ENCODE measurements at places on chromosomes 6 and 20.

DNA sequence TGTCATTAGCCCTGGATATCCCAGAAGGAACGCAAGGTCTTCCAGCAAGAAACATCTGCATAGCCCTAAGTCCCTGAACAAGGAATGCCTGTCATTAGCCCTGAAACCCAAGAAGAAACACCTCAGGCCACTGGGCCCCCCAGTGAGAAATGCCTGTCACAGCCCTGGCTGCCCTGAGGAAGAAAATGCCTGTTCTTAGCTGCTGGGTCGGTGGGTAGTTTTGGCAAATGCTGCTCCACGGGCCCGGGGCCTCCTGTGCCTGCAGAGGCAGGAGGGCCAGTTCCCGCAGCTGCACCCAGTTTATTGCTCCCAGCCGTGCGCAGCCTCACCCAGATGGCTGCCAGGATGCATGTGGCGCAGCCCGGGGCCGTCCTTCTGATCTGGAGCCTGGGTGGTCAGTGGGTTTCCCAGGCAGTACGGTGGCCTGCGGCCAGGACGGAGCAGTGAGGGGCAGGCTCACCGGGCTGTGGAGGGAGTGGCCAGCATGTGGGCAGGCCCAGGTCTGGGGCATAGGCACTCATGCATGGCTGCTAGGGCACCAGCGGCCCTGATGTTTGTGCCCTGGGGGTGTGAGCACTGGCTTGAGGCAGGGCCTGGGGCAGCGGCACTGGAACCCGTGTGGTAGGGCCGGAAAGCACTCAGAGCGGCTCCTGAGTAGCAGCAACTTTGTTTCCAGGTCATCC is 219.0 kb downstream of the ERMARD start:
- no peak for DNase-seq

DNA sequence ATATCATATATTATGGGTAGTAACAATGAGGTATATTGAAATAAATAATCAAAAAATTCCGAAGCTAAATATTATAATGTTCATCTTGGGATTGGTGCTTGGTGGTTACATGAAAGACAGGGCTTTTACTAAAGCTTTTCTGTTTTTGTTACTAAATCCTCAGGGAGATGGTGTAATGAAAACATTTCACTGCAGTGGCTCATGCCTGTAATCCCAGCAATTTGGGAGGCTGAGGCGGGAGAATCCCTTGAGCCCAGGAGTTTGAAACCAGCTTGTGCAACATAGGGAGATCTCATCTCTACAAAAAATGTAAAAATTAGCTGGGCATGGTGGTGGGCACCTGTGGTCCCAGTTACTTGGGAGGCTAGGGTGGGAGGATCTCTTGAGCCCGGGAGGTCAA is 42.9 kb downstream of the AFG1L start:
- no peak for DNase-seq

- DNase-seq = no peak
Measured at GRCh38 chr20:49149281-49150045, 38.7 kb downstream of the STAU1 start.

DNA sequence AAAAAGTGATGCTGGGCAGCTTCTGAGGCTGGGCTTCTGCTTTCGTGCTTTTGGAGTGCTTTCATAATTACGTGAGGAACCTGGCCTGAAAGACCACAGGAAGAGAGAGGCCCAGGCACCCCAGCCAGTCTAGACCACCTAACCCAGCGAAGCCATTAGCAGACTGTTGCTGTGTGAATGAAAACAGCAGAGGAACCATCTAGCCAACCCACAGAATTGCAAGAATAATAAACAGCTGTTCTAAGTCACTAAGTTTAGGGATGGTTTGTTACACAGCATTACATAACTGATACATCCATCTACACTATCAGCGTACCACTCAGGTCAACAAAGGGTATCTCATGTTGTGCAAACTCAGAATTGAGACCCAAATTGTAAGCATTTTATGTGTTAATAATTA is 34.5 kb downstream of the FGD2 start:
- no peak for DNase-seq

DNA sequence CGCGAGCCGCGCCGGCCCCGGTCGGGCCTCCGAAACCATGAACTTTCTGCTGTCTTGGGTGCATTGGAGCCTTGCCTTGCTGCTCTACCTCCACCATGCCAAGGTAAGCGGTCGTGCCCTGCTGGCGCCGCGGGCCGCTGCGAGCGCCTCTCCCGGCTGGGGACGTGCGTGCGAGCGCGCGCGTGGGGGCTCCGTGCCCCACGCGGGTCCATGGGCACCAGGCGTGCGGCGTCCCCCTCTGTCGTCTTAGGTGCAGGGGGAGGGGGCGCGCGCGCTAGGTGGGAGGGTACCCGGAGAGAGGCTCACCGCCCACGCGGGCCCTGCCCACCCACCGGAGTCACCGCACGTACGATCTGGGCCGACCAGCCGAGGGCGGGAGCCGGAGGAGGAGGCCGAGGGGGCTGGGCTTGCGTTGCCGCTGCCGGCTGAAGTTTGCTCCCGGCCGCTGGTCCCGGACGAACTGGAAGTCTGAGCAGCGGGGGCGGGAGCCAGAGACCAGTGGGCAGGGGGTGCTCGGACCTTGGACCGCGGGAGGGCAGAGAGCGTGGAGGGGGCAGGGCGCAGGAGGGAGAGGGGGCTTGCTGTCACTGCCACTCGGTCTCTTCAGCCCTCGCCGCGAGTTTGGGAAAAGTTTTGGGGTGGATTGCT is 1.3 kb downstream of the VEGFA start:
- DNase-seq = peak; percentile 65

GRCh38 chr6:108119769-108120141 is 45.2 kb upstream of the OSTM1 start:
- no peak for DNase-seq

DNA sequence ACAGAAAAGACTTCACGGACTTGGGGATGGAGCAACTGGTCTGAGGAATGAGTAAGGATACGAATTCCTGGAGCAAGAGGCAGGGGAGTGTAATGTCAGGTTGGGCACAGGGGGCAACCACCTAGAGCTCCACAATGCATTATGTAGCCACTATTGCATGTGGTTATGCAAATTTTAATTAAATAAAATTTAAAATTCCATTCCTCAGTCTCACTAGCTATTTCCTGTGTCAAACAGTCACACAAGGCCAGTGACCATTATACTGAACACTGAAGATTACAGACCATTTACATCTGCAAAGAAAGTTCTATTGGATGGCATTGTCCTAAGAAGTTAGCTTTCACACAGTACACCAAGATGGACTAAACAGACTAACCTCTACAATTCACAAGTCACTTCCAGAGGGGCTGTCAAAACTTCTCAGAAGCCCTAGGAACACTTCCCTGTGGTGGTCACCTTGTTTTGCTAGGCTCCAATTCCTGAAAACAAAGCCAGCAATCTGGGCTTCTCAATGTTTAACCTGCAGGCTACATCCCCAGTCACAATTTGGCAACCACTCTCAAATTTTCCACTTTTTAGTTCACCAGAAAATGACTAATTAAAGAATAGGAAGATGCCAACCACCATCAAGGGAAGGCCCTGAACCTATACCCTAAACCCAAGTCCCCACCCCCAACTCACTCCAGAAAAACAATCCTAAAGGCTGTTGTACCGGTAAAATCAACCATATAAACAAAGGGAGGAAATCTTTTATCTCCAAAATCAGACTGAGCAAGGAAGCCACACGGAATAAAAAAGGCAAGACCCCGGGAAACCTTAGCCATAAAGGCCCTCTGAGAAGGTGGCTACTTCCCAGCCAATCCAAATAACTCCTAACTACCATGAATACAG is 34.2 kb upstream of the C20orf203 start:
- no peak for DNase-seq

DNA sequence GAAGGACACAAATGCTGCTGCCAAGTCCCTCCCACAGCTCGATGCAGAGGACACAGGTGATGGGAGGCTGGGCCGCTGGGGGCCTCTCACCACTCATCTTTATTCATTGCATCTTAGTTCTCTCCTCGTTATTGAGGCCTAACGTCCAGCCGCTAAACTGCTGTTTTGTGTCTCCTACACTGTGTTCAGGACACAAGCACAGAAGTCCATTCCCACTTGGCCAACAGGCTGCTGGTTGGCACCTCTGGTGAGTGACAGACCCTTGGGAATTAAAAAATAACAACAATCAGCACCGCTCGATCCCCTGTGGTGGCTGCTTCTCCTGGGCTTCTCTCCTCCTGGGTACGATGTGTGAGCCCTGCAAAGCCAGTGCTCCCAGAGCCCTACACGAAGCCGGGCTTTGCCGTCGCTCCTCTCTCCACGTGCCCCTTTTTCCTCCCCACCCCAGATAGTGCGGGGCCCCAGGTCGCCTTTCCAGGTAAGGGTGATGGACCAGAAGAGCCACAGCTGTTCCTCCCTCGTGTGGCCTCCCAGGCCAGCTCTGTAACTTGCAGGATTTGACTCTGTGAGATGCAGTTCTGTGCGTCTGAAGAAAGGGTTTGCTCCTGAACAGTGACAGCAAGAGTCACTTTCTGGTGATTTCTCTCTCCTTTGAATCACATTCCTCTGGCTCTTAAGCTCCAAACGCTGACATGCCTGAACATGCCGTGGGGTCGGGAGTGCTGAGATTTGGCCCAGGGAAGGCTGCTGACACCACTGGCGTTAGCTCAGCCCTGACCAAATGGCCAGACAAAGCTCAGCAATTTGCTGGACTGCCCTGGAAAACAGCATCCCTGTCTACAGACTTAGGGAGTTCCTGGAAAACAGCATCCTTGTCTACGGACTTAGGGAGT is 59.3 kb downstream of the DLL1 start:
- no peak for DNase-seq

GRCh38 chr6:22078288-22078687 is 218.5 kb downstream of the PRL start:
- no peak for DNase-seq

- no peak for DNase-seq
Measured at GRCh38 chr6:6631534-6632276, 43.2 kb downstream of the LY86 start.

GRCh38 chr20:64193058-64193457 is 28.8 kb downstream of the MYT1 start:
- DNase-seq = no peak

DNA sequence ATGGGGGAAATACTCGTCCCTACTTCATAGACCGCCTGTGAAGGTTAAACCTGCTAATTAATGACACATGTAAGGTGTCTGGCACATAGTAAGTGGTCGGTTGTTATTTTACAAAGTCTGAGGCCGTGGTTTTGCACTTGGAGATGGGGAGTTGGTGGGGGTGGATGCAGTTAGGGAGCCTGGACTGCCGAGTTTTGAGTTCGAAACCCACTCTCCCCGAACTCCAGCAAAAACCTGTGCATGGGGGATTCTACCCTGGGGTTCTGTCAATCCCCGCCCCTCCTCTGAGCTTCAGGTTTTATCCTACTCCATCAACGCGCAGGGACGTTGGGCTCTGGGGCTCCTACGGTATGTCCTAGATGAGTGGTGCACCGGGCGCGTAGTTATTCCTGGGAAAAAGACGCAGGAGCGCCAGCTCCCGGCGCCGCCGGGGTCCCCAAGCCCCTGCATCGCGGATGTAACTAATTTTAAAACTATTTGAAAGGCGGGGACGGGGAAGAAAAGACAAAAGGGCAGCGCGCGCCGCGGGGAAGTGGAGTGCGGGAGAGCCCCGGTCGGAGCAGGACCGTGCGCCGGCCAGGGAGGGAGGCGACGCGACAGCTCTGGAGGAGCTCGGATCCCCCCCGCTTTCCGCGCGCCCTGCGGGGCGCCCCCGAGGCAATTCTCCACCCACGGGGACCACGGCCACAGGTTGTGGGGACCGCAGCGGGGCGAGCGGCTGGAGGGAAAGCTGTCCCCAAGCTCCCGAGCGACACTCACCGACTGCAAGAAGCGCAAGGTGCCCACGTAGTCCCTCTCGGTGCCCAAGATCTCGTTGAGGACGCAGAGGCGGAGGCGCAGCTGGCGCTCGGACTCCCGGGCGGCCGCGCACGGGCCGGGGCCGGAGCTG is 672 bp downstream of the PREX1 start:
- no peak for DNase-seq

GRCh38 chr20:17896193-17896723 is 72.3 kb downstream of the SNX5 start:
- DNase-seq = no peak

DNA sequence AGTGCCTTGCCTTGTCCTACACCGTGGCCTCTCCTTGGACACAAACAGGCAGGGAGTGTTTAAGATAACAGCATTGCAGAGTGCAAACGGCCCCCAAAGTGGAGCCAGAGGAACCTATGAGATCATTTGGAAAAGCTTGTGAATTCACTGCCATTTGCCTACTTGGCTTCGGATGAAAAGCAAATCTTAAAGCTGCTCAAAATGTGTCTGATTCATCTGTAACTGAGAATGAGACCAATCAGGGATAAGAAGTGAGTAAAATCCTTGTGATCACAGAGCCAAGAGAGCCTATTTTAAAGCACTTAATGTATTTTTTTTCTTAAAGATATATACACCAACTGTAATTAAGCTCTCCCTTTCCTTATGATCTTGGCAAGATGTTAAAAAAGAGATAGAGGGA is 65.7 kb upstream of the BACH2 start:
- no peak for DNase-seq

- DNase-seq = no peak
Measured at GRCh38 chr6:28953585-28954258, 29.9 kb upstream of the TRIM27 start.

DNA sequence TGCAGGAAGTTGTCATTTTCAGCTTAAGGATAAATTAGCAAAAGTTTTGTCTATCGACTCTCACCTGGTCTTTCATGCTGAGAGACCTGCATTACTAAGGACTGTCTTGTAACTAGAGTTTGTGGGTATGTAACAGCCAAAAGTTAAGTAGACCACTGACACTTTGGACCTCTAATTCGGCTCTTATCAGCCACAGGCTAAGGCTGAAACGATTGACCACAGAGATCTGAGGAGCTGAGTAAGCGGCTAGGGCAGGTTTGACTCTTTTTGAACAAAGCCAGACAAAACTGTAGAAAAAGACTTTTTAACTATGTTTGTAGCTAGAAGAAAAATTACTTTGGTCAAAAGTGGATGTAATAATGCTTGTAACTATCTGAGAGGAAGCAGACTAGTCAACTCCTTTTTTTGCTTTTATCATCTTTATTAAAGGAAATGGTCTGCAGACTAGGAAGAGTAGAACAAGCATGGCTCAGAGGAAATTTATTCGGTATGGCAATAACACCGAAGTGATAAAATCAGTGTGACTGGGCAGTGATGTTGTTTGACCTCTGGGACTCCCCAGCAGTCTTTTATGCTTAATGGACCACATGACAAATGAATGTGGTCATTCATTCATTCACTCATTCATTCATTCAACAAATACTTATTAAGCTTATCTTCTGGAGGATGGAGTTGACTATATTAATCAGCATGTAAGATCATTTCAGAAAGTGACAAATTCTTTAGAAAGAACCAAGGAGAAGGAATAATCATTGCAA is 725.0 kb upstream of the HS3ST5 start:
- no peak for DNase-seq

- no peak for DNase-seq
Measured at GRCh38 chr6:41984623-41985022, 43.0 kb upstream of the CCND3 start.

All from thymus (tissue), 14 donors.